ENCODE measurements at places on chromosomes 13 and 19.

GRCh38 chr19:32289566-32290210, 55.7 kb upstream of the ZNF507 start:
- no peak overlapping the region for H3K27ac ChIP-seq
- peaks cover 40% of the 10 kb centered on the region for H3K27me3 ChIP-seq
- no peak overlapping the region for H3K4me3 ChIP-seq
- no peak for DNase-seq

GRCh38 chr13:52414963-52415362, 9.0 kb upstream of the THSD1 start:
- H3K36me3 ChIP-seq: peaks cover 50% of the 10 kb centered on the region
- no peaks in the 10 kb centered on the region for H3K27me3 ChIP-seq
- H3K4me3 ChIP-seq: no peak overlapping the region
- H3K27ac ChIP-seq: no peak overlapping the region
- DNase-seq: no peak

DNA sequence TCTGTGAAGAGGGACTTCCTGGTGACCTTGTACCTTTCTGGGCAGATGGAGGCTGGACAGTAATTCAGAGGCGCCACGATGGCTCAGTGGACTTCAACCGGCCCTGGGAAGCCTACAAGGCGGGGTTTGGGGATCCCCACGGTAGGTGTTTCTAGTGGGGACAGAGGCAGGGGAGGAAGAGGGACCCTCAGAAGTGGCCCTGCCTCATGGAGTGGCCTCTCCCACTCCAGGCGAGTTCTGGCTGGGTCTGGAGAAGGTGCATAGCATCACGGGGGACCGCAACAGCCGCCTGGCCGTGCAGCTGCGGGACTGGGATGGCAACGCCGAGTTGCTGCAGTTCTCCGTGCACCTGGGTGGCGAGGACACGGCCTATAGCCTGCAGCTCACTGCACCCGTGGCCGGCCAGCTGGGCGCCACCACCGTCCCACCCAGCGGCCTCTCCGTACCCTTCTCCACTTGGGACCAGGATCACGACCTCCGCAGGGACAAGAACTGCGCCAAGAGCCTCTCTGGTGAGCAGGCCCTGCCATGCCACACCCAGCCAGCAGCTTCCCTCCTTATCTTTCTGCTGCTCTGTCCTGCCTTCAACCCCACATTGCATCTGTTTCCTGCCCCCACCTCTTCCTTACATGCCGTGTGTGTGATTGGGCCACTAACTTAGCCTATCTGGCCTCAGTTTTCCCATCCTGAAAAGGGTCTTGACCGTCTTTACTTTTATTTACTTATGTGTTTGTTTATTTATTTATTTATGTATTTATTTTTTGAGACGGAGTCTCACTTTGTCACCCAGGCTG, 7.3 kb downstream of the ANGPTL4 start:
- peaks cover 20% of the 10 kb centered on the region for H3K27me3 ChIP-seq
- no peak overlapping the region for H3K4me3 ChIP-seq
- H3K27ac ChIP-seq: no peak overlapping the region
- no peak for DNase-seq

- no peaks in the 10 kb centered on the region for H3K36me3 ChIP-seq
- H3K4me3 ChIP-seq: no peak overlapping the region
- no peak overlapping the region for H3K27ac ChIP-seq
- H3K4me1 ChIP-seq: no peaks in the 10 kb centered on the region
- no peaks in the 10 kb centered on the region for H3K27me3 ChIP-seq
Observed at GRCh38 chr13:93318534-93319254, 92.1 kb downstream of the GPC6 start.

DNA sequence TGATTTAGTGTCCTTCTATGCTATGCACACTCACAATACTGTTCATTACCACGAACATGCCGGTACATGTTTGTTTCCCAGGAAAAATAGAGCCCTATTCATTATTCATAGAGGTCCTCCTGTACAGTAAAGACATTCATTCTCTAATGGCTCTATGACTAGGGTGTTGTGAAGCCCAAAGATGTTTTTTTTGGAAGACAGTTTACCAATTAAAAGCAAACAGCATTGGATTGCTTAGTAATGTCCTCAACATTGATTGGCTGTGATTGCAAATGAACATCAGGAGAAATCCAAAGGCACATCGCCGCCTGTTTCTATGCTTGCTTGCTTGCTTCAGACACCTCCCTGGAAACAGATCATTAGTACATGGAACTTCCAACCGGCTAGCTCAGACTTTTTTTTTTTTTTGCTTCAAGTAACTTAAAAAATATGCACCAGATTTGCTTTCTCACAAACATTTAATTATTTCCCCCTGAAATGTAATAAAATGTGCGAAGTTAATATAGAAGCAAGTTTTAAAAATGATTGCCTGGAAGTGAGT, 8.8 kb upstream of the GPC6 start:
- H3K27me3 ChIP-seq: no peaks in the 10 kb centered on the region
- no peaks in the 10 kb centered on the region for H3K36me3 ChIP-seq
- H3K27ac ChIP-seq: no peak overlapping the region
- H3K4me1 ChIP-seq: no peaks in the 10 kb centered on the region
- DNase-seq: no peak
- no peak overlapping the region for H3K4me3 ChIP-seq

- H3K4me1 ChIP-seq: peaks cover 1% of the 10 kb centered on the region
- H3K27me3 ChIP-seq: no peaks in the 10 kb centered on the region
- DNase-seq: no peak
- H3K27ac ChIP-seq: peak overlapping the region; percentile 31
- no peaks in the 10 kb centered on the region for H3K36me3 ChIP-seq
- H3K4me3 ChIP-seq: no peak overlapping the region
Observed at GRCh38 chr13:23025864-23026608, 154.7 kb upstream of the SGCG start.

DNA sequence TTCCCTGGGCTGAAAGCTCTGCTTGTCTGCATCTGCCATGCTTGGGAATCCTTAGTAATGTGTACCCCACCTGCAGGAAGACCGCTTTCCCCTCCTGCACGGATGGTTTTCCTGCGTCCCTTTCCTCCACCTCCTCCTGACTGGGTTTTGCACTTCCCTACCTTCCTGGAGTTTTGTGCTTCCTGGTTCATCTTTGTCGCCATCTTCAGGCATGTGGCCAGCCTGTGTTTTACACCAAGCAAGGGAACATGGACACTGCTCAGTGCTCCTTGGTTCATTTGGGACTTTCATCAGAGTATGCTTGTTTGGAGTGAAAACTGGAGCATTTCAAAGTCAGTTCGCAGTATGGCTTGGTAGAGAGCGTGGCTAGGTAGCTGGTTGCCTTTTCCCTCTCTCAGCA, 30.7 kb downstream of the ERICH6B start:
- no peaks in the 10 kb centered on the region for H3K36me3 ChIP-seq
- H3K27me3 ChIP-seq: no peaks in the 10 kb centered on the region
- no peak for DNase-seq

GRCh38 chr13:51729866-51730553, 74.0 kb downstream of the DHRS12 start:
- H3K4me1 ChIP-seq: no peaks in the 10 kb centered on the region
- H3K27me3 ChIP-seq: no peaks in the 10 kb centered on the region
- DNase-seq: no peak
- peaks cover 22% of the 10 kb centered on the region for H3K36me3 ChIP-seq
- H3K4me3 ChIP-seq: no peak overlapping the region

DNA sequence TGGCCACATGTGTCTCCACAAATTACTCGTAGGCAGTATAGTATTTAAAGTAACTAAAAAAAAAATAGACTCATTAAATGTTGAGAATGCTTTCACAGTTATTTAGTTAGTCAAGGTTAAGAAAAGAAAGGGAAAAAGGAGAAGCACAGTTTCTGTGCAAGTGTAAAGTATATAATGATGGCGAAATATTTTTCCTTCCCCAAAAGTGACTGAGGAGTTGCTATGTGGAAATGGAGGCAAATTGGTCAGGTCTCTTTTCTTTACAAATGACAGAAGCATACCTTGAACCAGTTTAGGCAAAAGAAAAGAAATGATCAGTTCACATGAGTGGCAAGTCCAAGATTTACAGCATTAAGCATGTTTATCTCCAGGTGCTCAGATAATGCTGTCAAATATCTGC, 18.0 kb downstream of the CSNK1A1L start:
- no peak overlapping the region for H3K27ac ChIP-seq
- no peak overlapping the region for H3K4me3 ChIP-seq
- H3K27me3 ChIP-seq: peaks cover 28% of the 10 kb centered on the region
- no peak for DNase-seq

DNA sequence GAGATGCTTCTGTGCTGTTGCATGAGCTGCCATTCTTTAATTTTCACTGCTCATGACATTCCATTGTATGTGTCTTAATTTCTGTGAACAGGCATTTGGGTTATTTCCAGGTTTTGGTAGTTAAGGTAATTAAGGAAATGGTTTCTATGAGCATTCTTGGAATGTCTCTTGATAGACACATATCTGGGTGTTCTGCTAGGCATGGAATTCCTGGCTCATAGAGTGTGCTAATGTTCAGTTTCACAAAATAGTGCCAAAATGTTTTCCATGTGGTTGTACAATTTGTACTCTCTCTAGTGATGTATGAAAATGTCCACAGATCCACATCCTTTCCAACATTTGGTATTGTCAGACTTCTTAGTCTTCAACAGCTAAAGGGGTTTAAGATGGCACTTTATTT, 680.9 kb upstream of the SGCG start:
- H3K4me3 ChIP-seq: no peak overlapping the region
- no peak overlapping the region for H3K27ac ChIP-seq
- H3K27me3 ChIP-seq: no peaks in the 10 kb centered on the region
- H3K36me3 ChIP-seq: no peaks in the 10 kb centered on the region
- DNase-seq: no peak

DNA sequence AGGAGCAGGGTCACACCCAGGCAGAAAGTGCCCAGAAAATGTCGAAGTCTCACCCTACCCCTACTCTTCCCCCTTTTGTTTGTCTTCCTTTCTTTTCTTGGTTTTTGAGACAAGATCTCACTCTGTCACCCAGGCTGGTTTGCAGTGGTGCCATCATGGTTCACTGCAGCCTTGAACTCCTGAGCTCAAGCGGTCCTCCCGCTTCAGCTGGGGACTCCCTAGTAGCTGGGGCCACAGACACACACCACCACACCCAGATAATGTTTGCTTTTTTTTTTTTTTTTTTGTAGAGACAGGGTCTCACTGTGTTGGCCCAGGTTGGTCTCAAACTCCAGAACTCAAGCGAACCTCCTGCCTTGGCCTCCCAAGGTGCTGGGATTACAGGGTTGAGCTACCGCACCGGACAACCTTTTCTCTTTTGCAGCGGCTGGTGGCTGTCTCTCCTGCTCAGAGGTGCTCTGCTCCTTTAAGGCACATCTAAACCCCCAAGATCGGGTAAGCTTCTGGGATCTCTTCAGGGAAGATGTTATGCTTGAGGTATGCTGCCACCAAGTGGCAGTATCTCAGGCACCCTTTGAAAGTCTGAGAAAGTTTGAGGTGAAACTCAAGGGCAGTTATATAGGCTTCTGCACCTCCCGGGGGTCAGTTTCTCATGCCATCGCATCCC, 22.4 kb upstream of the EBI3 start:
- DNase-seq: no peak
- H3K27me3 ChIP-seq: peaks cover 10% of the 10 kb centered on the region
- no peak overlapping the region for H3K4me3 ChIP-seq
- no peak overlapping the region for H3K27ac ChIP-seq
- H3K36me3 ChIP-seq: no peaks in the 10 kb centered on the region
- H3K4me1 ChIP-seq: peaks cover 5% of the 10 kb centered on the region

GRCh38 chr13:79389026-79389425, 17.0 kb downstream of the RBM26 start:
- peak overlapping the region; percentile 34 for H3K27ac ChIP-seq
- peaks cover 30% of the 10 kb centered on the region for H3K36me3 ChIP-seq
- peak overlapping the region; percentile 37 for H3K4me3 ChIP-seq
- peaks cover 52% of the 10 kb centered on the region for H3K4me1 ChIP-seq
- DNase-seq: no peak

GRCh38 chr13:20192158-20192835, 441 bp downstream of the GJB2 start:
- H3K27me3 ChIP-seq: peaks cover 50% of the 10 kb centered on the region
- peak overlapping the region; percentile 25 for H3K27ac ChIP-seq
- DNase-seq: no peak
- peak overlapping the region; percentile 83 for H3K4me3 ChIP-seq

DNA sequence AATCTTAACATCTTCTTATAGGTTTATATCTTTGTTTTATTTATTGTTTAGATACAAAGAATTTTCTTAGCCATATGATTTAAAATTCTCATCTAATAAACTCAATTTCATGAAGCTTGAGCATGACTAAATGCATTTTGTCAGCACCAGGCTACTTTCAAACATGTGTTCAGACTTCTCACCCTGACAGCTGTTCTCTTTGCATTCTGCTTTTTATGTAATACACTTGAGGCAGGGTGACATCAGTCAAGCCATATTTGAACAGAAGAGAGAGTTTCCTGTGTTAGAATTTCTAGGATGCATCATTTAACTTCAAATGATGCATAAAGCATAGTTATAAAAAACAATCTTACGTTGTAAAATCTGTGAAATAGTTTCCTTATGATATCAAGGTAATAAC, 1295.1 kb upstream of the PCDH20 start:
- H3K4me1 ChIP-seq: no peaks in the 10 kb centered on the region
- H3K4me3 ChIP-seq: no peak overlapping the region
- no peak for DNase-seq
- H3K27me3 ChIP-seq: no peaks in the 10 kb centered on the region

GRCh38 chr13:112966776-112967175, 2.2 kb upstream of the MCF2L start:
- no peaks in the 10 kb centered on the region for H3K36me3 ChIP-seq
- H3K27me3 ChIP-seq: peaks cover 34% of the 10 kb centered on the region
- H3K4me1 ChIP-seq: peaks cover 17% of the 10 kb centered on the region

- no peaks in the 10 kb centered on the region for H3K27me3 ChIP-seq
- H3K36me3 ChIP-seq: peaks cover 62% of the 10 kb centered on the region
- peak overlapping the region; percentile 90 for H3K27ac ChIP-seq
Observed at GRCh38 chr19:5586300-5587070, 18.7 kb upstream of the TINCR start.

GRCh38 chr13:99277629-99278028, 19.4 kb upstream of the GPR18 start:
- H3K27me3 ChIP-seq: no peaks in the 10 kb centered on the region
- no peak overlapping the region for H3K27ac ChIP-seq
- no peak for DNase-seq
- peak overlapping the region; percentile 41 for H3K4me3 ChIP-seq
- H3K36me3 ChIP-seq: peaks cover 74% of the 10 kb centered on the region

DNA sequence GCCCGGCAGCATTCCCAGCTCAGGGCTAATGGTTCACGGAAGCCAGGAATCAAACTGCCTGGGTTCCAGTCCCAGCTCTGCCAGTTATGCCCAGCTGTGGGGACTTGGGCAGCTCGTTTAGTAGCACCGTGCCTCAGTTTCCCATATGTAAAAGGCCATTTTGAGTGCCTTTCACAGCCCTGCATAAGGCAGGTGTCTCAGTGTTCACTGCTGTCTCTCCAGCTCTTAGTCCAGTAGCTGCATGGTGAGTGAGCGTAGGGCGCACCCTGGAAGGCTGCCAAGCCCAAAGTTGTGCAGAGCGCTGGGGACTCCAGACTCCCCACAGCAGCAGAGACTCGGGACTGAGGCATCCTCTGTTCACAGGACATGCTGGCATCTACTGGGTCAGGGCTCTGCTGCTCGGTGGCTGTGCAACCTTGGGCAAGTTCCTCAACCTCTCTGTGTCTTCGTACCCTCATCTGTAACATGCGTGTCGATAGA, 5.5 kb downstream of the RPL28 start:
- no peak for DNase-seq
- H3K36me3 ChIP-seq: peaks cover 57% of the 10 kb centered on the region
- no peak overlapping the region for H3K27ac ChIP-seq
- no peak overlapping the region for H3K4me3 ChIP-seq
- peaks cover 28% of the 10 kb centered on the region for H3K4me1 ChIP-seq
- H3K27me3 ChIP-seq: no peaks in the 10 kb centered on the region

- no peak overlapping the region for H3K4me3 ChIP-seq
- peaks cover 6% of the 10 kb centered on the region for H3K27me3 ChIP-seq
- H3K36me3 ChIP-seq: no peaks in the 10 kb centered on the region
- peak overlapping the region; percentile 9 for H3K27ac ChIP-seq
- no peak for DNase-seq
Observed at GRCh38 chr13:41307884-41308640, 3.0 kb upstream of the NAA16 start.

All from stimulated activated naive B cell treated with anti-CD40 and anti-IgM and Interleukin-4, amounts not matched to agents 10 μg/mL and 1 μg/mL and 100 μg/mL, for 72 hours (primary cell).